ENCODE measurements at places on chromosomes 3 and 15.

- no peak for DNase-seq
These were observed 278.2 kb downstream of the GABRG3 start for GRCh38 chr15:27249046-27249759.

- DNase-seq: no peak
These were observed 114.2 kb upstream of the THRB start for GRCh38 chr3:24608701-24609390.

DNA sequence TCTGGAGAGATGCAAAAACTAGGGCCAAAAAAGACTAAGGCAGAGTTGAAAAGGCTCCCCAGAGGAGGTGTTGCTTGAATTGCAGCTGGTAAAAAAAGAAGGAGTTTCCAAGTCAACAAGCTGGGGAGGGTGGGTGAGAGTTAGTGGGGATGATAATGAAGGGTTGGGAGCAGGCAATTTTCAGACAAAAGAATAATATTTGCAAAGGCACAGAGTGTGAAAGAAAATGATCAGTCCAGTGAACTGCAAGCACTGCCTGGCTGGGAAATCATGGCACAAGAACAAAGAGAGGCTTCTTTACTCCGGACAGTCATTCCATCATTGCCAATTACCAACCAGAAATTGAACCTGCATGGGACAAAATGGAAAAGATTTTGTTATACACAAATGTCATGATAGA, 42.2 kb downstream of the C3orf85 start:
- DNase-seq: no peak

- DNase-seq: peak; percentile 50
These were observed 5.6 kb downstream of the CHRNA3 start for GRCh38 chr15:78615151-78615589.

- DNase-seq: no peak
These were observed 32.1 kb downstream of the PDE8A start for GRCh38 chr15:85013785-85014184.
